Kasumi-1 (cell line): ENCODE measurements at places on chromosomes 4 and X.

- no peak for DNase-seq
These were observed 119.8 kb downstream of the SPOCK3 start for GRCh38 chr4:167114416-167114971.

DNA sequence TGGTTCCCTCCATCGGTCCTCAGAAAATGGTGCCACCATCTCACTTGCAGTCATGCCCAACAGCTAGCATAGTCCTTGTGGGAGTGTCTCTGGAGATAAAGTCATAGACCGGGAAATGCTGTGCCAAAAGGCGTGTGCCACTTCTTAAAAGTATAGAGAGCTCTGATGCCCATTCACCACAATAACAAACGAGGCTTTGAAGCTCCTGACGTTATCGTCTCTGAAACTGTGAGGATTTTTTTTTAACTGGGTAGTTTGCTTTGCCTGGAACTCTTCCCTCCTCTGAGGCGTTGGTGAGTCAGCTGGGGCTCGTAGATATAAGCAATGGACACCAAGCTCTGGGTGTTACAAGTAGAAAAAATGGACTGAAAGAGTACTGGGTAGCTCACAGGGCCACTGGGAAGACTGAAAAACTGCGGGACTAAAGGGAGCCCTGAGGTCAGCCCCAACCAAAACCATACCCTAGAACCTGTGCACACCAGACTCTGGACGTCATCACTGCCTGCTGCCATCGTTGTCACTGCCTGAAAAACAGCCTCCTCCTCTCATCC lies 89.4 kb upstream of the TRIM2 start:
- DNase-seq: no peak

DNA sequence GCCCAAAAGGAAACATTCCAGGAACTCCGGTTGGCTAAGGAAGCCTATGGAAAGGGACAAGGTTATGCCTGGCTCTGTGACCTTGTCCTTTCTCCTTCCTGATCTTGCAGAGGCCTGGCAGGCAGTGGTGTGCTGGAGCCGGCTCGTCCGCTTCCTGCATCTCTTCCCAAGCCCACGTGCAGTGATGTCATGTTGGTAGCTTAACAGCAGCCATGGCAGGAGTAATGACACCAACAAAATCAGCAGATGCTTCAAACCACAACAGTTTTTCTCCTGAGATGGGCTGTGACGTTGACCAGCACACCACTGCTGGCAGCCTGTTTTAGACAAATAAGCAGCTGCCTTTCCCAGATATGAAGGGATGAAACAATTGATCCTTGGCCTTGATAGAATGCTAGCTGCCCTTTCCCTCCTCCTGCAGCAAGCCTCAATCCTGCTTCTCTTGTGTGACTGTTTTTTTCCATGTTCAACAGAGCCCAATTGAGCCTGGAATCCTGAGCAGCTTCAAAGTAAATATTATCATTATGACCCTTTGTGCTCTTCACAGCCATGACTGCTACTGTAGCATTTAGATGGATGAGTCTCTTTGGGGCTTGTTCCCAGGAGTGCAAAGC lies 23.4 kb downstream of the SEPTIN6 start:
- no peak for DNase-seq

GRCh38 chr4:88623097-88623496 lies 30.8 kb downstream of the HERC3 start:
- no peak for DNase-seq

DNA sequence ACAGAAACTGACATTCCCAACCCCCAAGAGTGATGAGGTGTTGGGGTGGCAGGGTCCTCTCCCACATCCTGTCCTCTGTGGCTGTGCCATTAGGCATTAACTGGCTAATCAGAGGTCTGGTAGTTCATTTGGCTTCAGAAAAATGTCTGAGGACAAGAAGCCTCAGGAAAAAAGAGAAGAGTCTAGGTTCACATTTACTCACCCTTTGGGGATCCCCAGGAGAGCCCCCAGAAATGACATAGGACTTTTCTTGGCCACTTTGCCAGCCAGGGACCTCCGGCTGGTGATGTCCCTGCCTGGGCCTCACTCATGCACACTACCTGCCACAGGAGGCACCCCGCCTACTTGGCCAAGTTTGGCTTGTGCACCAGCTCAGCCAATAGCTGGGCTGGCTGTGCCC lies 173.0 kb downstream of the RBM46 start:
- no peak for DNase-seq

DNA sequence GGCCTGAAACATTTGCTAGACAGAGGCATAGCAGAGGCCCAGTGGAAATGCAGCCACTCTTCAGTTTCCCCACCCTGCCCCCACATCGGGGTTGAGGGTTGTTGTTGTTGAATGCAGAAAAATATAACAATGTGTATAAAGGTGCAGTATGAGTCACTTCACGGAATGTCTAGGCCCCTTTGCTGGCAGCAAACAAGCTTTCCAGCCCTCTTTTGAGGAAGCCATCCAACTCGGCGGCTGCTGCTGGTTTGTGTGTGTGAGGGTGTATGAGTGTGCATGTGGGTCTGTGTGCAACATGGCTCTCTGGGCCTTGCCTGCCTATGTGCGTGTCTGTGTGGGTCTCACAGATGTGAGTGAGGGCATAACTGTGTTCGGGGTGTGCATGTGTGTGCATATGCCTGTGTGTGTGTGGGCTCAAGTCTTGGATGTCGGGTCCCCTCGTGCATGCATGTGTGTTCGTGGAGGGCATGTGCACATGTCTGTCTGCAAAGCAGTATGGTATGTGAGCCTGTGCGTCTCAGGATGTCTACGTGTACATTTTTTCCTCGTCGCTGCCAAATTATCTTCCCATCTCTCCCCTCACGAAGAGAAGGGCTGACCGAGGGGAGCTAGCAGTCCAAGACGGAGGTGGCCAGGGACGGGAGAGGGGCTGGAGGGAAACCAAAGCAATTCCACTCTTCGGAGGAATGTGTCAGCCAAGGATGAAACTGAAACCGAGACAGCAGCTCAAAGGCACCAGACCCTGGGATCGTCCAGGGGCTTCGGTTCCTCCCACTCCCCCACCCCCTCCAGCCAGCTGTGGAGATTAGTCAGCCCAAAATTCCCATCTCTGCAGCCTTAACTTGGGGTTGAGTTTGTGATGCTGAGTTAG lies 8.4 kb upstream of the ELF4 start:
- DNase-seq: no peak

GRCh38 chr4:15481961-15482745 lies 12.5 kb downstream of the CC2D2A start:
- no peak for DNase-seq

DNA sequence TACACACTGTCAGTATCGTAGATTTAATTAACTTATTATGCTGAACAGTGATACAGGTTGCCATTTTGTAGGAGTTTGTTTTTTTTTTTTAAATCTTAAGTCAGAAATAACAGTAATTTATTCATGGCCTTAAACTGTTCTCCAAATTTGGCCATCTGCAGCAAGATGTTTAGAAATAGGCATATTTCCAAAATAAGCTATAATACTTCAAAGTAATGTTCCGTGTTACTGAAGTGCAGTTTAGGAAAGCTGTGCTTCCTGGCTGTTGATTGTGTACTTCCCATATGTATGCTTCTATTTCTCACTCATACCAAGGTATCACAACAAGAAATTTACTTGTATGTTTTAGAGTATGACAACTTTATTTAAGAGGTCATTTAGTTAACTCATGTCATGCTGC lies 28.9 kb downstream of the CPEB2 start:
- no peak for DNase-seq

DNA sequence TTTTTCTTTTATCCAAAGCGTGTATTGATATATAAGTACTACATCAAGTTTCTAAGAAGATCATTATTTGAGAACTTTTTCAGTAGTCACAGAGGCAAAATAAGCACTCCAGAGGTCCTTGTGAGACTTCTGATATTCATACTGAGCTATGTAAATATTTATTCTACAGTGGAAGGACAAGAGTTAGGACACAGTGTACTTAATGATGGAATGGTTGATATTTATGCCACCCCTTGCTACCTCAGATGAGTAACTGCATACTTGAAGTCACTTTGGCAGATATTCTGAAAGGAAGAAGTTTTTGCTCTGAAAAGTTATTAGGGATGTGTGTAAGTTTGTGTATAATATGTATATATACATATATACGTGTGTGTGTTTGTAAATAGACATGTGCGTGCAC lies 30.3 kb downstream of the MAGEA1 start:
- no peak for DNase-seq

- DNase-seq: no peak
These were observed 16.0 kb upstream of the MXD4 start for GRCh38 chr4:2277956-2278355.

DNA sequence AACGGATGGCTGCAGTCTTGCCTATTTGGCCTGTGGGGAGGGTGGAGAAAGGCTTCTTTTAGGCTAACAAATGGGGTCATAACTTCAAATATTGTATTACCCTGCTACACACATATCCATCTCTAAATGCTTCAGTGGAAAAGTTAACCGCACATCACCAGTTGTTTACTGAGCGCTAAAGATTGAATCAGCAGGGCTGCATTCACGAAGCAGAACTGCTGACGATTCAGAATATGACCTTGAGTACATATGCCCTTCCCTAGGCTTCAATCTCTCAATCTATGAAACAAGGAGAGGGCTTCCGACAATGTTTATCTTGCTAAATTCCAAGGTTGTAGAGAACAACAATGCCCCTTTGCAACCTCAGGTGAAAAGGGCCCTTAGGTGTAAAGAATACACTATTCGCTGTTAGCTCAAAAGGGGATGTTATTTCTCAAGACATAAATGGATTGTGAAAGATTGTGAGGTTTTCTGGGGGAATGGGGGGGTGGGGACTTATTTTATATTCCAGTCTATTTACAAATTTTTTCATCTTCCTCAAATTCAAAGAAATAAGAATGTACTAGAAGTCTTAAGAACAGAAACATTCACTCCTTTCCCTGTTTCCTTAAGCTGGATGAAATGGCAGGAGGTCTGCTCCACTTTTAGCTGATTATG lies 2.6 kb upstream of the ATP6AP2 start:
- DNase-seq: no peak

- DNase-seq: no peak
These were observed 197.3 kb upstream of the LDB2 start for GRCh38 chr4:17095771-17096170.

DNA sequence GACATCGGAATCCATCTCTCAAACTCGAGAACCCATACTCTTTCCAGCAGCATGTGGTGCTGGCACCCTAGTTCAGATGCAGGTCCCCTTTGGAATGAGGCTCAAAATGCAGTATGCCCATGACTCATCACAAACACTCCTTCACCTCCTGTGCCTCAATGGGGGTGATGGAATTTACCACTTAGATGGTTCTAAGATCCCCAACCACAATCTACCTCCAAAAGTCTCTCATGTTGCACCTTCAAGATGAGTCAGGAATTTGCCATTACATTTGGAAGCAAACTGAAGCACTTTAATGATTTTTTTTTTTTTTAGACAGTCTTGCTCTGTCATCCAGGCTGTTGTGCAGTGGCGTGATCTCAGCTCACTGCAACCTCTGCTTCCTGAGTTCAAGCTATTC lies 8.5 kb upstream of the MID1 start:
- DNase-seq: no peak

DNA sequence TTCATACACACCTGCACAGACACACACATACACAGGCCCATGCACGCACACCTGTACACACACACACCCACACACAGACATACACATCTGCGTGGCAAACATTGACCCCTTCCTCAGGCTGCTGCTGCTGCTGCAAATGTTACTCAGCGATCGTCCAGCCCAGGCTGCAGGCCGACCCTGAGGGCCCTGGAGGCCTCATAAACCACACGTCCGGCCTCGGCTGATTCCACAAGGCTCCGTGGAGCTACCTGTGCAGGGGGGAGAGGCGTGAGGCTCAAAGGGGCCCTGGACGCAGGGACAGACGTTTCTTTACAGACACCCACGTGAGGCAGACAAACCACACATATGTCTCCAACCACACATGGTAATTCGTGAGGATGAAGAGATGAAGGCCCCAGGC lies 53.9 kb upstream of the PPP2R3B start:
- no peak for DNase-seq

GRCh38 chrX:11698702-11699101 lies 33.0 kb upstream of the ARHGAP6 start:
- no peak for DNase-seq

DNA sequence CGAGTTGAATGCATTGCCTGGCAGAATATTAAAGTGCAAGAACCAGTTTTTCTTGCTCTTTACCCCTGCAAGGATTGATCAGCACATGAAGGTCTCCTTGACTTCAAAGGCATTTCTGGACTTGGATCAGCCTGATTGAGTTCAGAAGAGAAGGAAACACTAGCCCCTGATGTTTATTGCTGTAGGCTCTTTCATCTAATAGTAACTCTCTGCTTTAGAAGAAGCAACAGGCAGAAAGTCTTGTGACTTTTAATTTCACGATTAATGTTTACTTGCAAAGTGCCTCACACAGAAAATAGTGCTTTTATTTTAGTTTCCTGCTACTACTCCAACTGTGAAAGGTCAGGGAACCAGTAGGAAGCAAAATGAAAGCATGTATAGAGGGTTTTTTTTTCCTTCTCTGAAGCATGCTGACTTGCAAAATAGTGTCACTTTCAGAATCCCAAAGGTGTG lies 69.1 kb downstream of the PCDH7 start:
- no peak for DNase-seq

DNA sequence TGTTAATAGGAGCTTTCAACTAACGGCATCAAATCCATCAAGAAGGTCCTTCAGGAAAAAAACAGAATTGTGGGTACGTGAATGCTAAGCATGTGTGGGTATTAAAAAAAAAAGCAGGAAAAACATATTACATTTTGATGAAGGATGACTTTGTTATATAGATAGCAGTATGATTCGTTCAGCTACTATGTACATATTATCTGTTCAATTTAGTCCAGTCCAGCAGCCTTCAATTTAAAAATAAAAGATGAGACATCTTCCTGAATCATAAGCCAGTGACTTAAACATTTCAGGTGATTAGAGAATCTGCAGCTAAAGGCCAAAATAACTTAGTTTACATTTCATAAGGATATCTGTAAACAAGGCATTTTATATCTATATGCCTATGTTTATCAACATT lies 63.4 kb downstream of the LCORL start:
- DNase-seq: no peak
